ENCODE measurements at places on chromosomes 6 and 20.

DNA sequence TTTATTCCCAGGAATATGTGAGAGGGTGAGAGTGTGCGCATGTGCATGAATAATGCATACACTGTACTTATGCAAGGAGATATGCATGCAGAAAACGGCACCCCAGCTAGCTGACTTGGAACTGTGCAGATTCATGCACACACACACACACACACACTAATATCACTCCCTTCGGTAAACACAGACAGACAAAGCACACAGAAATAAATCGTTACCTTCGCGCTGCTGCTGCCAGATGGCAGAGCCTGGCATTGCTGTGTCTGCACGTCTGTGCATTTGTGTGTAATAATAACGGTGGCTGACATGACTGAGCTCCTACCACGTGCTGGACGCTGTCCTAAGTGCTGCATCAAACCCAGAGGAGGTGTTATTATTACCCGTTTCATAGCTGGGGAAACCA is 36.8 kb downstream of the PREX1 start:
- peak; percentile 68 for DNase-seq
- no peaks in the 10 kb centered on the region for H3K36me3 ChIP-seq
- H3K27me3 ChIP-seq, result no peaks in the 10 kb centered on the region
- peaks cover 18% of the 10 kb centered on the region for H3K4me1 ChIP-seq

GRCh38 chr6:113818578-113818977 is 38.6 kb upstream of the MARCKS start:
- H3K4me3 ChIP-seq, result no peak overlapping the region
- no peaks in the 10 kb centered on the region for H3K36me3 ChIP-seq
- H3K4me1 ChIP-seq, result peaks cover 9% of the 10 kb centered on the region
- H3K27ac ChIP-seq, result no peak overlapping the region
- no peaks in the 10 kb centered on the region for H3K27me3 ChIP-seq

- no peak overlapping the region for H3K4me3 ChIP-seq
- no peaks in the 10 kb centered on the region for H3K36me3 ChIP-seq
Observed at GRCh38 chr6:131182991-131183425, 47.7 kb downstream of the AKAP7 start.

GRCh38 chr6:50724381-50725124 is 11.2 kb downstream of the TFAP2D start:
- H3K4me1 ChIP-seq, result no peaks in the 10 kb centered on the region
- DNase-seq, result no peak
- no peak overlapping the region for H3K27ac ChIP-seq
- no peak overlapping the region for H3K4me3 ChIP-seq

- no peak for DNase-seq
- H3K36me3 ChIP-seq, result no peaks in the 10 kb centered on the region
- H3K27me3 ChIP-seq, result no peaks in the 10 kb centered on the region
- no peaks in the 10 kb centered on the region for H3K4me1 ChIP-seq
- no peak overlapping the region for H3K27ac ChIP-seq
Observed at GRCh38 chr6:47788498-47788884, 6.7 kb downstream of the OPN5 start.

DNA sequence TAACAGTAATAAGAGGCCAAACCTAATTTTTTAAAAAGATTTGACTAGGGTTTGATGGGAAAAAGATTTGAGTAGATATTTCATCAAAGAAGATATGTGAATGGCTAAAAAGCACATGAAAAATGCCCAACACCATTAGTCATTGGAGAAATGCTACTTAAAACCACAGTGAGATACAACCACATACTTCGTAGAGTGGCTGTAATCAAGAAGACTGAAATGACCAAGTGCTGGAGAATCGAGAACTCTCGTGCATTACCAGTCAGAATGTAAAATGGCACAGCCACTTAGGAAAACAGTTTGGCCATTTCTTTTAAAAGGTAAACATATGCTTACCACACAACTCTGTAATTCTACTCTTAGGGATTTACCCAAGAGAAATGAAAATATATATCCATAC is 175.5 kb downstream of the EYA2 start:
- no peak overlapping the region for H3K4me3 ChIP-seq
- no peaks in the 10 kb centered on the region for H3K4me1 ChIP-seq
- DNase-seq, result no peak
- H3K27me3 ChIP-seq, result no peaks in the 10 kb centered on the region

- no peaks in the 10 kb centered on the region for H3K27me3 ChIP-seq
- H3K4me3 ChIP-seq, result no peak overlapping the region
- H3K4me1 ChIP-seq, result no peaks in the 10 kb centered on the region
- H3K36me3 ChIP-seq, result no peaks in the 10 kb centered on the region
- no peak overlapping the region for H3K27ac ChIP-seq
- no peak for DNase-seq
Observed at GRCh38 chr6:15586503-15586902, 76.3 kb downstream of the DTNBP1 start.

DNA sequence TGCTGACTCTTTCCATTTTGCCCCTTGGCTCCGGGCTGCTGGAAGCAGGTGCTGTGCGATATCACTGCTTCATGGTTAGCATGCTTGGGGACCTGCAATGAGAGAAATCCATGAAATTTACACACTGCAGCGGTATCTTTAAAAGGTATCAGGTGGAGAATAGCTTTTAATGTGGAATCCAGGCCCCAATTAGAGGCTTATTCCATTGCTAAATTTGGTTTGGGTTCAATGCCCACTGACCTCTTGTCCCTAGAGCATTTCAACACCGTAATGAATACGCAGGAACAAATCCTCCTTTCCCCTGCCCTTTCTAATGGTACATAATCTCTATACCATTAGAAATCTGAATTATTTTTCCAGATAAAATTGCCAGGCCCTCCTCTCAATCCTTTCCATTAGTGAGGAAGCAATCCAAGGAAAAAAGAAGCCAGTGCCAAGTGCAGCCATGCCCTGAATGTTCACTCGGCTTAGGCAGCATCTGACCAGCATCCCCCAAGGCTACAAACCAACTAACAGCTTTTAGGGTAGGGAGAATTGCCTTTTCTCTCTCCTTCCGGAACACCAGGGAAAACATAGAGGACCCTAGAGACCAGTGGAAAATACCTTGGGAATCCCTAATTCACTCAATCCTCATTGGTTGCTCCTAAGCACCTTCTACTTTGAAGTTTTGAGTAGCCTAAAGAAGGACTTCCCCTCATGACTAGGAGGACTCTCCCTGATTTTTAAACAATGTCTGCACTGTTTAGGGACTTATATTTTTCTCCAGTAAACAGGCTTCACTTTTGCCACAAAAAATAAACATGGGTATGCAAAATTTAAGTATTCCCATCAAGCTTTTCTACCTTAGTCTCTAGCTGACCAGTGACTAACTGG is 143.1 kb downstream of the QRSL1 start:
- H3K4me3 ChIP-seq, result no peak overlapping the region
- H3K4me1 ChIP-seq, result peaks cover 52% of the 10 kb centered on the region
- no peak overlapping the region for H3K27ac ChIP-seq
- H3K27me3 ChIP-seq, result no peaks in the 10 kb centered on the region

- no peak overlapping the region for H3K27ac ChIP-seq
- H3K4me1 ChIP-seq, result no peaks in the 10 kb centered on the region
- no peak overlapping the region for H3K4me3 ChIP-seq
Observed at GRCh38 chr20:59830665-59831023, 102.8 kb downstream of the SYCP2 start.

DNA sequence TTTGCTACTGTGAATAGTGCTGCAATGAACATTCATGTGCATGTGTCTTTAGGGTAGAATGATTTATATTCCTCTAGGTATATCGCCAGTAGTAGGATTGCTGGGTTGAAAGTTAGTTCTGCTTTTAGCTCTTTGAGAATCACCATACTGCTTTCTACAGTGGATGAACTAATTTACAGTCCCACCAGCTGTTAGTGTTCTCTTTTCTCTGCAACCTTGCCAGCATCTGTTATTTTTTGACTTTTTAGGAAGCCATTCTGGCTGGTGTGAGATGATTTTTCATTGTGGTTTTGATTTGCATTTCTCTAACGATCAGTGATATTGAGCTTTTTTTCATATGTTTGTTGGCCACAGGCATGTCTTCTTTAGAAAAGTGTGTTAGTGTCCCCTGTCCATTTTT is 40.0 kb downstream of the PLG start:
- H3K4me3 ChIP-seq, result no peak overlapping the region
- no peaks in the 10 kb centered on the region for H3K4me1 ChIP-seq
- H3K27ac ChIP-seq, result no peak overlapping the region
- no peak for DNase-seq
- H3K36me3 ChIP-seq, result peaks cover 48% of the 10 kb centered on the region

GRCh38 chr6:121651420-121651819 is 216.0 kb downstream of the GJA1 start:
- no peak overlapping the region for H3K27ac ChIP-seq
- H3K4me1 ChIP-seq, result no peaks in the 10 kb centered on the region
- no peak for DNase-seq

GRCh38 chr6:148427333-148427732 is 84.7 kb downstream of the SASH1 start:
- DNase-seq, result no peak
- no peak overlapping the region for H3K27ac ChIP-seq
- H3K36me3 ChIP-seq, result no peaks in the 10 kb centered on the region
- H3K27me3 ChIP-seq, result no peaks in the 10 kb centered on the region

- no peak overlapping the region for H3K4me3 ChIP-seq
- no peaks in the 10 kb centered on the region for H3K27me3 ChIP-seq
- DNase-seq, result no peak
- no peak overlapping the region for H3K27ac ChIP-seq
Observed at GRCh38 chr6:106383573-106383972, 23.1 kb downstream of the CRYBG1 start.

- H3K27ac ChIP-seq, result no peak overlapping the region
- H3K4me1 ChIP-seq, result no peaks in the 10 kb centered on the region
- DNase-seq, result no peak
- H3K36me3 ChIP-seq, result no peaks in the 10 kb centered on the region
- no peak overlapping the region for H3K4me3 ChIP-seq
Observed at GRCh38 chr6:134238960-134239795, 78.7 kb downstream of the SGK1 start.

DNA sequence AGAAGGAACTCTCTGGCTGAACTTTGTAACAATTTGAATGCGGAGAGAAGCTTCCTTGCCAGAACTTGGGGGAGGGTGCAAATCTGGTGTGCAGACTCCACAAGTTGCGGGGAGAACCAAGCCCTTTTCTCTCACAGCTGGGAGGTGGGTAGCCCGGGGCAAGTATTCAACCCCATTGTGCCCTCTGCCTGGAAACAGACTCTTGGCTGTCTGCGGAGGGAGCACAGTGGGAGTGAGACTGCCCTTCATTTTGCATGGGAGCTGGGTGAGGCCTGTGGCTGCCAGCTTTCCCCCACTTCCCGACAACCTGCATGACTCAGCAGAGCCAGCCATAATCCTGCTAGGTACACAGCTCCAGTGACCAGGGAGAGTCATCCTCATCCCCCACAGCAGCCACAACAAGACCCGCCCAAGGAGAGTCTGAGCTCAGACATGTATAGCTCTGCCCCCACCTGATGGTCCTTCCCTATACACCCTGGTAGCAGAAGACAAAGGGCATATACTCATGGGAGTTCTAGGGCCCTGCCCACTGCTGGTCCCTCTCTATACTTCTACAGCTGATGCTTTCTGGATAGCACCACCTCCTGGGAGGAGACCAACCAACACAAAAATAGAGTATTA is 29.4 kb upstream of the TPD52L1 start:
- DNase-seq, result peak; percentile 51
- peak overlapping the region; percentile 46 for H3K27ac ChIP-seq
- peaks cover 12% of the 10 kb centered on the region for H3K4me1 ChIP-seq
- no peaks in the 10 kb centered on the region for H3K36me3 ChIP-seq

- no peak overlapping the region for H3K4me3 ChIP-seq
- no peak for DNase-seq
- H3K4me1 ChIP-seq, result no peaks in the 10 kb centered on the region
- no peaks in the 10 kb centered on the region for H3K36me3 ChIP-seq
Observed at GRCh38 chr6:162864911-162865310, 137.1 kb downstream of the PACRG start.

- H3K4me1 ChIP-seq, result no peaks in the 10 kb centered on the region
- no peaks in the 10 kb centered on the region for H3K27me3 ChIP-seq
- H3K4me3 ChIP-seq, result no peak overlapping the region
- DNase-seq, result no peak
Observed at GRCh38 chr6:157314705-157315321, 8.5 kb downstream of the TMEM242 start.

DNA sequence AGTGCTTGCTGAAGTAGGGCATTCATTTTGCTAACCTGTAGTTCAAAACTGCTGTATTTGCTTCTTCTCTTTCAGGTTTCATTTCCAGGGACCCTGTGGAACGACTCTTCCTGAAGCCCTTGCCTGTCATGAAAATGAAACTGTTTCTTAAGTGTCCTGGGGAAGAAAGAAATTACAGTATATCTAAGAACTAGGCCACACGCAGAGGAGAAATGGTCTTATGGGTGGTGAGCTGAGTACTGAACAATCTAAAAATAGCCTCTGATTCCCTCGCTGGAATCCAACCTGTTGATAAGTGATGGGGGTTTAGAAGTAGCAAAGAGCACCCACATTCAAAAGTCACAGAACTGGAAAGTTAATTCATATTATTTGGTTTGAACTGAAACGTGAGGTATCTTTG is 3.4 kb upstream of the NOL7 start:
- H3K27me3 ChIP-seq, result no peaks in the 10 kb centered on the region
- H3K4me1 ChIP-seq, result peaks cover 8% of the 10 kb centered on the region
- H3K36me3 ChIP-seq, result peaks cover 3% of the 10 kb centered on the region
- H3K4me3 ChIP-seq, result no peak overlapping the region
- no peak for DNase-seq
- no peak overlapping the region for H3K27ac ChIP-seq

DNA sequence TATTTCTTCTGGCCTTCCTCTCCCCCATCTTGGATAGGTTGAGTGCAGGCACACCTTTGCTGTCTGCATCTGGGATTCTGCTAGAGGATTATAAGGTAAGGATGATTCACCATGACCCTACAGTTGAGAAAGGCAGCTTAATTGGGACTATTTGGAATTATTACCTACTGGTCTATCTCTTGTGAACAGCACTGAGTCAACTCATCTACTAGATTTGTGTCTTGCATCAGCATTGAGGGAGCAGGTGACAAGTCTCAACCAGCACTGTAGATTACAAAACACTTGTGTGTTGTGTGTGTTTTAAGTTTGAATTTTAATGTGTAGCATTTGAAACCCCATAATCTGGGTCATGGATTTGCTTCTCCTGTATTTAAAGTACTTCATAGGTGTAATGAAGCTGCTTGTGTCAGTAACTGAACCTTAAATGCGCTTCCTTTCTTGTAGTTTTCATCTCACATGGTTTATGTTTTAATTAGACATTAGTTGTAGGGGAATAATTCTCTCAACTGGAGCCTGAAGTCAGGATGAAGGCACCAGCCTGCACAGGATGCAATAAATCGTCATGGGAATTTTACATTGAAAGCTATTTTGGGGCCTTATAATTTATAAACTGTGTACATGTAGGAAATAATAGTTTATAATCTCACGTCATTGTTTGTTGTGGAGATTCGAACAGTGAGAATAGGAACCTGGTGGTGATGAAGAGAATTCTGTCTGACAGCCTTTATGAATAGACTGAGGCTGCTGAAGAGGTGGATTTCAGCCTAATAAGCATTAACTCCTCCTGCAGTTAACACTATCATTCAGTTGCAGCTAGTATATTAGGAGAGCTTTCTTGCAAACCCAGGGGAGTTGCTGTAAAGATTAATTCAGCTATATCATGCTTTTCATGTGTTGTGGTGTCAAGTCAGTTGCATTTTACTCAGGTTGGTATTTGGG is 125.1 kb downstream of the JARID2 start:
- H3K27me3 ChIP-seq, result no peaks in the 10 kb centered on the region
- no peaks in the 10 kb centered on the region for H3K36me3 ChIP-seq

- no peak overlapping the region for H3K4me3 ChIP-seq
- H3K27me3 ChIP-seq, result no peaks in the 10 kb centered on the region
- H3K27ac ChIP-seq, result no peak overlapping the region
- no peaks in the 10 kb centered on the region for H3K4me1 ChIP-seq
- no peak for DNase-seq
Observed at GRCh38 chr20:57898332-57898731, 188.5 kb upstream of the PMEPA1 start.

GRCh38 chr6:138310821-138311220 is 66.9 kb upstream of the SMIM28 start:
- no peak for DNase-seq
- no peaks in the 10 kb centered on the region for H3K27me3 ChIP-seq

Measured in right lobe of liver (tissue), 6 donors.